ENCODE measurements at places on chromosomes 7 and 10. TPM values are rescaled to one million over a fixed set of nuclear protein-coding genes. Genes with fewer than 3 reads are reported as not detected.

DNA sequence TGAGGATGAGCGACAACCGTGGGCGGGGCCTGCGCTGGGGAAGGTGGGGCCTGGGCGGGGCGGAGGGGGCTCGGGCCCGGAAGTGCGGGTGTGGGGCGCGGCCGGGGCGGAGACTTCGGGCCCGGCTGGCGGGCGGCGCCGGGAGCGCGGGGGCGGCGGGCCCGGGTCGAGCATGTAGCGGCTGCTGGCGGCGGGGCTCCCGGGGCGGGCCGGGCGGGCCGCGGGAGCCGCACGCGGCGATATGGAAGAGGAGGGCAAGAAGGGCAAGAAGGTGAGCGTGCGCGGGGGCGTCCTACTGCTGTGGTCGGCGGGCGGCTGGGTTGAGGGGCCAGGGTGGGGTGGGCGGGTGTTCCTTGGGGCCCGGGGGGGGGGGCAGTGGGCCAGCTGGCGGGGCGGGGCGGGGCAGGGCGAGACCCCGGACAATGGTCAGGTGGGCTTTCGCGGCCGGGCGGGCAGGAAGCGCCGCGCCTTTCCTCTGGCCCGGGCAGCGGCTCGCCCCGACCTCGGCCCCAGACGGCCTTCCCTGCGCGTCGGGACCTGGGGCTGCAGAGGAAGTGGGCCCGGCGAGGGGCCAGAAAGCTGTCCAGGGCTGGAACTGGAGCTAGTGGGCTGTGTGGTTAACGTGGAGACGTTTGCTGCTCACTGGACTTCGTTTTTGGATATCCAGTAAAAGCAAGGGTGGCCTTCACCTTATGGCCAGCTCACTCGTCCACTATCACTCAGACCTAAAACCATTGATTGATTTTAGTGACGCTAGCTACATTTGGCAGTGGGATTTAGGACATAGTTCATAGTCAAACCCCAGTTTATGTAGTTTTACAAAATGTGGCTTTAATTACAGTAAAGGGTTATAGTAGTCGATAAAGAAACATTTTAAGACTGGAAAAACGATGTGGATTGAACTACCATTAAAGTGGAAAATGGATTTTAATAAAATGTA lies at the start of gene CCM2:
Gene CCM2, plus strand, starts transcription at position 109 of the 940 bp plus-strand sequence. Its CDS starts 133 bp downstream, at position 242.
- DNase-seq = no peak

DNA sequence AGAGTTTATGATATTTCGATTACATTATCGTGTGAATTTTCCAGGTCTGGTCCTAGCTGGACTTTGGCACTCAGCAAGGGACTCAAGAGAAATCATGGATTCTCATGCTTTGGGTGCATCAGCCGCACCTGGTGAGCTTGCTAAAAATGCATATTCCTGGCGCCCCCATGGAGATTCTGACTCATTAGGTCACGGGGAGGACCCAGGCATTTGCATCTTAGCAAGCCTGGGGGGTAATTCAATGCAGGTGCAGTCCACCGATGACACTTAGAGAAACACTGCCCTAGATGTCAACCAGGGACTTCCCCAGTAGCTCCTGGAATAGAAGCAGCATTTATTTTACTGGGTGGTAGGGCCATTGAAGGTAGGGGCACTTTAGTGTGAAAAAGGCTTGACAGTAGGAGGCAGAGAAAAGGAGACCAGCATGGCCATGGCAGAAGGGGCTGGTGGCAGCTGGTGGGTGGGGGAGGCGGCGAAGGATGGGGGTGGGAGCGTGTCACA lies 29.9 kb upstream of the PDCD4 start:
- DNase-seq = no peak

GRCh38 chr10:108014902-108015177 lies 850.3 kb upstream of the SORCS1 start:
- DNase-seq = no peak

- no peak for DNase-seq
Measured at GRCh38 chr7:27388561-27388960, 146.0 kb downstream of the EVX1 start.

DNA sequence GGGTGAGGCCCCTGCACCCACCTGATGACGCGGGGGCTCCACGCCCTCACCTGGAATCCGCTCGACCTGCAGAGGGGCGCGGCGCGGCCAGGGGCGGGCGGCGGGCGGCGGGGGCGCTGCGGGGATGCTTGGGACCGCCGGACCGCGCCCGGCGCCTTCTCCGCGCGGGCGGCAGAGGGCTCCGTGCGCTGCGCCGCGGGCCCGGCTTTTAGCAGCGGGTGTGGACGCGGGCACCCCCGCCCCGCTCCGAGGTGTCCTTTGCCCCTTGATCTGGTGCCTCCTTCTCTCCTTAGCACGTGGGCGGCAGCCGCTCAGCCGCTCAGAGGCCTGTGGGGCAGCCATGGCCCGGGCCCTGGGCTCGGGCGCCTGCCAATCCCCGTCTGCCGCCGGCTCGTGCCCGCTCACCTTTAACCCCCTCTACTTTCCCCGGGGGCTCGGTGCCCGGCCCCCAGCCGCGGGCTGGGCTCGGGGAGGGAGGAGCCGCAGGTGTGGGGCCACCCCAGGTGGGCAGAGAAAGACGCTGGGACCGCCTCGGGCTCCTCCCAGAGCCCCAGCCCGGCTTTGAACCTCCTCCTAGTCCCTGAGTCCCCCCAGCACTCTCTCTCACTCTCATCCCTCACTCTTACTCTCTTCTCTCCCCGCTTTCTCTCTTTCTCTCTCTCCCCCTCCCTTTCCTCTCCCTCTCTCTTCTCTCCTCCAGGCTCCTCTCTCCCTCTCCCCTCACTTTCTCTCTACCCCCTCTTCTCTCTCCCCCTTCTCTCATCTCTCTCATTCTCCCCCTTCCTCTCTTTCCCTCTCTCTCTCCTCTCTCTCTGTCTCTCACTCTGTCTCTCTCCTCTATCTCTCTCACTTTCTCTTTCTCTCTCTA lies 19.7 kb upstream of the VPS37D start:
- DNase-seq = no peak

Gene PRPS1L1
- total RNA-seq = not detected

Gene OLAH
- total RNA-seq = not detected

Gene FFAR4
- not detected for total RNA-seq
